ENCODE measurements at places on chromosomes 5 and 9.

DNA sequence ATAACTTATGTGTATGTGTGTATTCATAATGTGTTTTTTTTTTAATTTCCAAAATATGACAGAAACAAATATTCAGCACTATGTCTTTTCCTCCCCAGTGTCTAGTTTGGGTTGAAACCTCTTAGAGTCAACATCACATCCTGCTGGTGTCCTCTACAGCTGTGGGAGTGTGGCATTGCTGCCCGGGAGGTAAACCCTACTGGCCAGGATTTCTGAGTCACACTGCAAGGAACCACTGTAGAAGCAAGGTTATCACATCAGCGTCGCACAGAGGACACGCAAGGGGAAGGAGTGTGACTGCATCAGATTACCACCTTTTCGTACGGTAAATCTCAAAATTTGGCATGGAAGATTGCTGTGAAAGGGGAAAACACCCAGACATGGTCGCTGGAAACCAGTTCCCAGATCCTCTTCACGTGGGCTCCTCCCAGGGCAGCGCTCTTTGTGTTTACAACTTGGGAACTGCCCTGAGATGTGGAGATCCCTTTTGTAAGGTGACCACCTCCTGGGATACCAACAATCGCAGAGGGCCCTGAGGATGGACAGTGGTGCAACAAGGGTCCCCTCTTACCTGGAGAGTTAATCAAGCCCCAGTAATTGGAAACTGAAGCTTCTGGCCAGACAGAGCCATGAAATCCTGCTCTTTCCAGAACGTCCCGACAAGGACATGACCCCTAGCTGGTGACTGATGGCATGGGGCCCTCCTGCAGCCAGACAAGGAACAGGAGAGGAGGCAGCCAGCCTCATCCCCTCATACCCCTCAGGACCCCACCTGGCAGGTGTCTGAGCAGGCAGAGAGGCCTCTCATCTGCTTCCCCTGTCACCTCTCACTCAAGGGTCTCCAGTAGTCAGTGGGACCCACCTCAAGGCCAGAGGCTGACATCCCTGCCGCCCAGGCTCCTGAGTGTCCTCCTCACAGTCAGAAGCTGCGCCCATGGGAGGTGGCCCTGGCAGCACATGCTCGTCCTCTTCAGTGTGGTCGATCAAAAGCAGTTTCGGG, 194.7 kb downstream of the MED10 start:
- no peak for DNase-seq

DNA sequence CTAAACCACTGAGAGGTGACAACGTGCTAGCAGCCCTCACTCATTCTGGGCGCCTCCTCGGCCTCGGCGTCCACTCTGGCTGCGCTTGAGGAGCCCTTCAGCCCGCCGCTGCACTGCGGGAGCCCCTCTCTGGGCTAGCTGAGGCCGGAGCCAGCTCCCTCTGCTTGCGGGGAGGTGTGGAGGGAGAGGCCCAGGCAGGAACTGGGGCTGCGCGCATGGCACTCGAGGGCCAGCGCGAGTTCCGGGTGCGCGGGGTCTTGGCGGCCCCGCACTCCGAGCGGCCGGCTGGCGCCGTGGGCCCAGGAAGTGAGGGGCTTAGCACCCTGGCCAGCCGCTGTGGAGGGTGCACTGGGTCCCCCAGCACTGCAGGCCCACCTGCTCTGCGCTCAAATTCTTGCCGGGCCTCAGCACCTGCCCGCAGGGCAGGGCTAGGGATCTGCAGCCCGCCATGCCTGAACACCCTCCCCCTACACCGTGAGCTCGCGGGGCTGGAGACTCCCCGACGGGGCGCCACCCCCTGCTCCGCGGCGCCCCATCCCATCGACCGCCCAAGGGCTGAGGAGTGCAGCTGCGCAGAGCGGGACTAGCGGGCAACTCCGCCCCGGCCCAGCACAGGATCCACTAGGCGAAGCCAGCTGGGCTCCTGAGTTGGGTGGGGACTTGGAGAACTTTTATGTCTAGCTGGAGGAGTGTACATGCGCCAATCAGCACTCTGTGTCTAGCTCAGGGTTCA, 11.8 kb upstream of the UBE2D2 start:
- DNase-seq: no peak

DNA sequence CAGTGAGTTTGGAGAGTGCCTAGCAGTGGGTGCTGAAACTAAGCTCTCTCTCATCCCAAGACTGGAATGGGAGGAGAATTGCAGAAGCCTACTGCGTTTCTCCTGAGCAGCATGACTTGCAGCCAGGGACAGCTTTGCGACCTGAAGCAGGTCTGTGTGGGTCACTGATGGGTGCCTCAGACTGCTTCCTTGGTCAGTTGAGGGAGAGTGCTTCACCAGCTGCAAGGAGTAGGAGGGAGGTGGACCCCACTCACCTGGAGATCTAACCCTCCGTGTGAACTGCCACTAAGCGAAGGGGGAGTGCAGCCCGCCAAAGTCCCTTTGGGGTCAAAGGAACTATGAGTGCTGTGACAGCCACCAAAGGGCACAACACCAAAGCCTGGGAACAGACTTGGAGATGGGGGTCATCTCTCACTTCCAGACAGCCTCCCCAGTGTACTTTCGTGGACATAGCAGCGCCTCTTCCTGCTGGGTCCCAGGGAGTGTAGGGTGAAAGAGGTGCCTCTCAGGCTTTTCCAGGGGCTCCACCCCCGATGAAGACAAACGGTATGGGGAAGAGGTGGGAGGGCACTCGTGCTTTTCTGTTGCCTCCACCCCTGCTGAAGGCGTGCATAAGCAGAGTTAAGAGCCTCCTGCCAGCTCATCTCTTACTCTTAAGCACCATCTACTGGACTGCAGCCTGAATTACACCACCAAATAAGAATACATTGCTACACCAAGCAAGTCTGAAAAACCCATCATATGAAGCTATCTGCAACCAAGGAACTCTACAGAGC, 34.3 kb upstream of the MACIR start:
- no peak for DNase-seq

GRCh38 chr5:181053488-181054121, 13.5 kb downstream of the BTNL9 start:
- DNase-seq: no peak

DNA sequence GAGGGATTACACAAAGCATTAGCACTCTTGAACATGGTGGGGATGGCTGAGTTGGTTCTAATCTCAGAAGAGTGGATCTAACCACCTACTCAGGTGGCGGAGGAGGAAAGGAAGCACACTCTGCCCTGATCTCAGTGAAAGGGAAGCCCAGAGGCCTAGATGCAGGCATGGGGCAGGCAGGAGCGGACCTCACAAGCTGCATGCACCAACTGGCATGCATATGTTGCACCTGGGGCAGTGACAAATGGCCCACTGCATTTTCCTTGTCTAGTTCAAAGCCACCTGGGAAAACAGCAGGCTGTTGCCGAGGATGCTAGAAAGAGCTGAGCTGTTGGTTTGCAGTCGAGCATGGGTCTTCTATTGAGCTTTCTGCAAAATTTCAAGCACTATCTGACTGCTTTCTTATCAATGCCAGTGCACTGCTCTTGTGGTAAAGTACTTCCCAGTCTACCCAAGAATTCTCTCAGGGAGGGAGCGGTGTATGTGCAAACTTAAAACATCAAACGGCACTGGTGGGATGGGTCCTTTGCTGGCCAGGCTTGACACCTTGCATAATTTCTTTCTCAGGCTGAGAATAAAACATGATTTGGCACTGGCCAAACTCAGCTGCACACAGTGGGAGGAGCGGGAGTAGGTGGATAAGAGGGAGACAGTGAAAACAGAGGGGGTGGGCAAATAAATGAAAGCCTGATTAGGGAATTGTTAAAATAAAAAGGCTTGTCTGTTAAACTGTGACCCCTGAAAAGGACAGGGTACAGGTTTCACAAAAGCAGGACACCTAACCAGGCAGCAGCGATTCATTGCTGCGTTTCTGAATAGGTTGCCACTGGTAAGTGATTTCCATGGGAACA, 108.9 kb downstream of the MARCHF3 start:
- DNase-seq: no peak

GRCh38 chr9:74865177-74865576, 22.5 kb downstream of the TRPM6 start:
- DNase-seq: no peak

DNA sequence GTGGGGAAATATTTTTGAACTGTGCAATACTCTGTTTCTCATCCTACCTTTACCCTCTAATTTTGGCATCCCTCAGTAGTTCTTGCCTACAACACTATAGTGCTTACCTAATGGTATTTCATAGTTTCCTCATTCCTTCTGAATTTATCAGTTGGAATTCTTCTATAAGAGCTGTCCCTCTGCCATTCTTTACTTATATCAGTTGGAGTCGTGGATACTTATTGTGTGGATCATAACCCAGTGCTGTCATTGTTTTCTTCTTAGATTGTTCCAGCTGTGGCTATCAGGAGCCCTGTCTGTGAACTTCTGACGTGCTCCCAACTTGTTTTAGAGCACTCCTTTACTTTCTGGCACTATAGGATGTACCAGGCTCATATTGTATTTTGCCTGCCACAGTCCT, 146.1 kb upstream of the OTULINL start:
- DNase-seq: no peak

DNA sequence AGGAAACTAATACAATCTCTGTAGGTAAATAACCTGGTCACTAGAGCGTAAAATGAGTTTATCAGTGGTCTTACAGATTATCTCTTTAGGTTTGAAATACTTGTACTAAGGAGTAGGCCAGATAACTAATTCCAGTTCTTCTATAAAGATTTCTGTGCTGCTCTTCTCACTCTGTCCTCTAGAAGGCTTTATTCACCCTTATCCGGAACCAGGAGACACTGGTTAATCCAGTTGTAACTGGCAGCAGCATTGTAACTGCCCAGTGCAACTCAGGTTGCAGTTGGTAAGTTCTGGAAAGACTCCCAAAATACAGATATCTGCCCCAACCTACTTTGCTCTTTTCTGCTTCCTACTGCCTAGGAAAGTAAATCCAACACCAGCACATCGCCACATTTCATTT, 19.8 kb downstream of the C5orf22 start:
- no peak for DNase-seq

DNA sequence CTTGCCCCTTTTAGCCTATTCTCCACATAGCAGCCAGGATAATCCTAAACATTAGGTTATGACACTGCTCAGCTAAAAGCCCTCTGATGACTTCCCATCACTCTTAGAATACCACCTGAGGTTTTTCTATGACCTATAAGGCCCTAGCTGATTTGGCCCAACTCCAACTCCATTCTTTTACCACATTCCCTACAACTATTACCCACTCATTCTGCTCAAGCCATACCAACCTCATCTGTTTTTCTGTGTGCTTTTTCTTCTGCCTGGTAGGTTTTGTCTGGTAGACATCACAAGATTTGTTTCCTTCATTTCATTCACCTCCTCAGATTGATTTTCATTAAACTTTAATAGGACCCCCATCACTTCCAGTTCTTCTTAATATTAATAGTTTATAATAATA, 12.5 kb upstream of the FCHO2 start:
- DNase-seq: no peak

DNA sequence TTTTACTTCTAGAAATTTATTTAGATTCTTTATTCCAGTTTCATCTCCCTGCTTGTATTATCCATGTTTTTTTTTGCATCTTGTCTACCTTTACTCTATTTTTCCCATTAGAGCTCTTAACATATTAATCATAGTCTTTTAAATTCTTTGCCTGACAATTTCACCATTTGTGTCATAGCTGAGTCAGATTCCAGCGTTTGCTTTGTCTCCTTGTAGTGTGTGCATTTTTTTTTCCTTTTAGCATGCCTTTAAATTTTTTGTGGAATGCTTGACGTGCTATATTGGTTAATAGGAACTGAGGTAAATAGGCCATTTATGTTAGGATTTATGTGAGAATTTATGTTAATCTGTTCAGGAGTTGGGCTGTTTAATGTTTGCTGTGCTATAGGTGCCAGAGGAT, 41.8 kb upstream of the NFIL3 start:
- no peak for DNase-seq

- DNase-seq: no peak
These were observed 122.1 kb downstream of the SNX18 start for GRCh38 chr5:54639621-54640020.

- DNase-seq: no peak
These were observed 1.2 kb downstream of the FOXB2 start for GRCh38 chr9:77020413-77021290.

GRCh38 chr9:5436441-5436840, 1.3 kb downstream of the PLGRKT start:
- no peak for DNase-seq

- DNase-seq: no peak
These were observed 1141.0 kb downstream of the CDH12 start for GRCh38 chr5:21711866-21712758.

- no peak for DNase-seq
These were observed 3.0 kb upstream of the ITGA1 start for GRCh38 chr5:52784737-52785136.

- no peak for DNase-seq
These were observed 86.5 kb downstream of the ANGPTL2 start for GRCh38 chr9:127035948-127036347.

GRCh38 chr9:70408393-70409040, 5.9 kb downstream of the KLF9 start:
- no peak for DNase-seq

GRCh38 chr5:99911971-99912370, 623.2 kb upstream of the FAM174A start:
- no peak for DNase-seq

GRCh38 chr9:122546196-122546595, 6.7 kb upstream of the OR1N2 start:
- DNase-seq: no peak

GRCh38 chr9:89470224-89470839, 27.6 kb downstream of the SEMA4D start:
- no peak for DNase-seq

GRCh38 chr5:78566747-78567425, 81.7 kb downstream of the LHFPL2 start:
- DNase-seq: no peak

GRCh38 chr5:76025790-76026189, 57.4 kb upstream of the SV2C start:
- no peak for DNase-seq

DNA sequence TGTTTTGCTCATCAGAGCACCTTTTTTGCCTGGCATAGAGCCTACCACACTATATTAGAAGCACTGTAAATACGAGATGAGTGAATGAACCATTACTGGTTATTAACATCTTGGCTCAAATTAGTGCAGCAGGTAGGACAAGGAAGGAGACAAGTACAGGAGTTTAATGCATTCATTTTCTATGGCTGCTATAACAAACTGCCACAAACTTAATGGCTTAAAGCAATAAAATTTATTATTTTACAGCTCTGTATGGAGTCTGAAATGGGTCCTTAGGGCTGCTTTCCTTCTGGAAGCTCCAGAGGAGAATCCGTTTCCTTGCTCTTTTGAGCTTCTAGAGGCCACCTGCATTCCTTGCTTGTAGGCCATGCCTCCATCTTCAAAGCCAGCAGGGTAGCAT, 59.1 kb downstream of the PDE6A start:
- DNase-seq: no peak

- DNase-seq: no peak
These were observed 211.1 kb downstream of the NR3C1 start for GRCh38 chr5:143192191-143192900.

GRCh38 chr5:36073595-36074216, 7.0 kb upstream of the UGT3A2 start:
- no peak for DNase-seq

DNA sequence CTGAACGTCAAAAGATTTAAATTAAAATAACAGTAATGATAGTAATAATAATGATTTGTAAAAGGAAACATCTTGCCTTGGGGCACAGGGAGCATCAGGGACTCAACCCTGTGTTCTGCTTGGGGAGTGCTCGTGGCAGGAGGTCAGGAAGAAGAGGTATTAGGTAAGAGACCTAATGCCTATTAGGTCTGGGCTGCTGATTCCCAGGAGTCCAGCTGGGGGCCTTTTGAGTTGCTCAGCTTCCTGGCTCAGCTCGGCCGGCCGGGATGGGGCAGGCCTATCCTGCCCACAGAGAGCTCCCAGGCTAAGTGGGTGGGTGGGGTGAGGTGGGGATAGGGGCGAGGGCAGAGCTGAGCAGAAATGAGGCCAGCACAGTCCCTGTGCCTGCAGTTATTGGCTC, 17.5 kb downstream of the LMX1B start:
- no peak for DNase-seq
